ENCODE measurements at places on chromosomes 7 and 10.

GRCh38 chr10:81013771-81014170 lies 476.1 kb downstream of the SH2D4B start:
- DNase-seq: no peak

DNA sequence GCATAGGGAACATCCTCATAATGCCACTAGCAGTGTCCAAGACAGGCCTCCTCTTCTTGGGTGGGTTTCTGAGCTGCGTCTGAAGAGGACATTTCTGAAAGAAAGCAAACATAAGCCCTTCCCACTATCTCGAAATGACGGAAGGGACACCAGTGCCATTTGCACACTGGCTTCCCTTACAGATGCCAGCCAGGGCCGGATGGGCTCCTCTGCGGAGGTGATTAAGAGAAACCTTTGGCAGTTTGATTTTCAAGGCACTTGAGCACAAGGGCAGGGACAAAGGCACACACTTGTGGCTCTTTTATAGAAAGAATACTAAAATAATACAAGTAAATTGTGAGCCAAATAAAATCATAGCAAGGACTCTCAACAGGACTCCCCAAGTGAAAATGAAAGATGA lies 106.6 kb upstream of the CELF2 start:
- DNase-seq: no peak

DNA sequence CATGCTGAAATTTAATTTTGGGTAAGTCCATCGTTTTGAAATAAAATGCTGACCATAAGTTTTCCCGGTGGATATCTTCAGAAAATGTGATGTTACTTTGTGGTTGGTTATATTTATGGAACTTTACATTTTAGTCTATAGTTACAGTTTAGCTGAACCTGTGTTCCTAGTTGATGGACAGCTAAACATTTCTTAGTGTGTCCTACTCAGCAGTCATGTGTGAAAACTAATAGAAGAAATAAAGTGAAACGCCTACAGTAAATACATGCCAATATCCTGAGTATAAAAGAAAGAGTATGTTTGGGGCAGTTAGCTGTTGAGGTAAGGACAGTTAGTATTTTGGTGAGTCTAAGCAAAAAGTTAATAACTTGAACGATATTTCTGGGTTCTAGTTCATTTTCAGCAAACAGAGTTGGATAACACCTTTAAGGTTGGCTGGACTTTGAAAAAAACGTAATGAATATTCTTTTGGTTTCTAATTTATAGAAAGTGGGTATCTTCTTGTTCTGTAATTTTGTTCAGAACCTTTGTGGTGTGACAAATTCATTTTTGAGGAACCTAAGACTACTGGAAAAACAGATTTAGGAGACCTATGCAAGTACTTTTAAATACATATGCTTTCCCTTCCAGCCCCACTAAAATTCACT lies 28.7 kb downstream of the LCOR start:
- DNase-seq: no peak

DNA sequence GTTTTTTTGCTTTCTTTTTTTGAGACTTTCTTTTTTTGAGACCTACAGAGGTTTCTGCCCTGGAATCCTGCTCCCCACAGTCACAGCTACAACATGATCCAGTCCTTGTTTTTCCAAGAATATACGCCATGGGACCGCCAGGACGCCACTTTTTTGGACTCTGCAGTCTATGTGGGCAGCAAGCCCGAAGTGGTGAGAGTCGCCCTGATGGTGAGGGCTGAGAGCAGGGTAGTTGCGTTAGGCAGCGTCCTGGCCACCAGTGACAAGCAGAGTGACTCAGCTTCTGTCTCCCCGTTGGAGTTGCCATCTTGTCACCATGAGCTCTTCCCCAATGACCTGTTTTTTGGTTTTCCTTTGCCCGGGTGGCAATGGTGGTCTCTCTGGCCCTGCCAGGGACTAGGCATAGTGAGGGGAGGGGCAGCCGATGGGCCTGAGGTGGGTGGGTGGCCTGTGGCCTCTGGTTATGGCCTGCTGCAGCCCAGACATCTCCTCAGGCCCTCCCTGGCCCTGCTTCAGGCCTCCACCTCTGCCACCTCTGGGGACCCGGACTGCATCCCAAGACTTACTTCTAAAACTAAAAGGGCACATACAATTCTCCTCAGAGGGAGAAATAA lies 88.0 kb upstream of the MALRD1 start:
- no peak for DNase-seq
